ENCODE measurements at places on chromosomes 11 and 22. TPM values are rescaled to one million over a fixed set of nuclear protein-coding genes. Genes with fewer than 3 reads are reported as not detected.

- peaks cover 18% of the 10 kb centered on the region for H3K27me3 ChIP-seq
- DNase-seq: no peak
- no peak overlapping the region for H3K27ac ChIP-seq
- H3K4me1 ChIP-seq: no peaks in the 10 kb centered on the region
Measured at GRCh38 chr11:45678976-45679375, 13.6 kb upstream of the CHST1 start.

DNA sequence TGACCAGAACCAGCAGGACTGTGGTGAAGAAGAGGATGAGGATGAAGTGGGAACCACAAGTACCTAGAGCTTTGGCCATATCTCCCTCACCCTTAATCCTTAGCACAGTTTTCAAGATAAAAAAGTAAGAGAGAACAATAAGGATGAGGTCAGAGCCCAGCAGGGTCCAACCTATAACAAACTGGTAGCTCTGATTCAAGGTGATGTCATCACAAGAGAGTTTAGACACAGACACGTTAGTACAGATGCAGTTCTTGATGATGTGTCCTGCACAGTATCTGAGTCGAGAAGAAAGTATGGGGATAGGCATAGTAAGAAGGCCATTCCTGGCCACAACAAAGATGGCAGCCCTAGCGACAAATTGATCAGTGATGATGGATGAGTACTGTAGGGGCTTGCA lies 586 bp downstream of the OR56A5 start:
- no peak for DNase-seq
- 0 out of 2 replicates have a peak, but pooled peaks cover 3% of the 10 kb centered on the region for H3K27me3 ChIP-seq
- H3K4me3 ChIP-seq: no peak overlapping the region

BSCL2 gene
- total RNA-seq: 24.3 TPM

RTN4RL2 gene
- total RNA-seq: 0.26 TPM

DNA sequence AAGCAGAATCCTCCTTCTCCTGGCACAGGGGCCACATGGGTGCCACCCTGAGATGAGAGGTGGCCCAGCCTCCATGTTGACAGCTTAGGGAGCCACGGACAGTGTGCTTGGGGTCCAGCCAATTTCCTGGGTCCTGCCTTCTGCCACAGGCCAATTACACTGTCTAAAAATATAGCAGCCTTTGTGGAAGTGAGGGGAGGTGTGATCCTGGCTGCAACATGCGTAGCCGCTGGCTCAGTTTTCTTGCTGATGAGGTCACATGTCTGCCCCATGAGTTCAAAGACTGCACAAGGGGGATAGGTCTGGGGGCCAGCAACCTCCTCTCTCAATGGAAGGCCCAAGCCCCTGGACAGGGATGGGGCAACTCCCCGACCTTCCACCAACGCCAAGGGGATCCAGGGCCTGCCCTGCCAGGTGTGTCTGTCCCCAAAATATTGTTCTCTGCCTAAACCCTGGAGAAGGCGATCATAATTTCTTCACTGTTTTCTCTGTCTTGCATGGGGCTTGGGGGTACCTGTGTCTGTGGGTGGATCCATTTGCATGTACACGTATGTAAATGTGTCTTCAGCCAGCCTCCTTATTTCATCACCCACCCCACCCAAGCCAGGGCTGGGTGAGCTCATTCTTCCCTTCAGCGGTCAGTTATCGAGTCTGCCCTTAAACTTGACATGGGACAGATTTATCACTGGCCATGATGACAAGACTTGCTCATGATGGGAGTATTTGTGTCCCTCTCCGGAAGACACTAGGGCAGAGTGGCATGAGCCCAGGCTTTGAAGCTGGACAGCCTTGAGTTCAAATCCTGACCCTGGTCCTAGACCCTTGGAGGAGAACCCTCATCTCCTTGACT lies 59.4 kb downstream of the OTOG start:
- H3K36me3 ChIP-seq: no peaks in the 10 kb centered on the region
- H3K27ac ChIP-seq: no peak overlapping the region
- H3K4me1 ChIP-seq: peaks cover 26% of the 10 kb centered on the region
- DNase-seq: no peak
